A549 treated with CORT108297 at 1 μM for 4 hours (cell line): ENCODE measurements at places on chromosomes 6 and 20. TPM values are rescaled to one million over a fixed set of nuclear protein-coding genes. Genes with fewer than 3 reads are reported as not detected.

The TP53TG5 gene
- total RNA-seq, result not detected in 5 replicates

The ME1 gene
- 36.6 to 48.4 TPM (median 39.8 TPM) in 5 replicates for total RNA-seq

The ZC3H12D gene
- 0.06 to 0.40 TPM (median 0.10 TPM) in 5 replicates for total RNA-seq

The ZNF451 gene
- total RNA-seq, result 6.3 to 9.6 TPM (median 8.3 TPM) in 5 replicates

The HDGFL1 gene
- not detected in 5 replicates for total RNA-seq

The ATP9A gene
- 11.3 to 17.7 TPM (median 14.3 TPM) in 5 replicates for total RNA-seq

The STAU1 gene
- total RNA-seq, result 52.9 to 69.8 TPM (median 60.3 TPM) in 5 replicates

The TREML2 gene
- total RNA-seq, result not detected in 5 replicates
